ENCODE measurements at places on chromosomes 1 and 21. TPM values are rescaled to one million over a fixed set of nuclear protein-coding genes. Genes with fewer than 3 reads are reported as not detected.

DNA sequence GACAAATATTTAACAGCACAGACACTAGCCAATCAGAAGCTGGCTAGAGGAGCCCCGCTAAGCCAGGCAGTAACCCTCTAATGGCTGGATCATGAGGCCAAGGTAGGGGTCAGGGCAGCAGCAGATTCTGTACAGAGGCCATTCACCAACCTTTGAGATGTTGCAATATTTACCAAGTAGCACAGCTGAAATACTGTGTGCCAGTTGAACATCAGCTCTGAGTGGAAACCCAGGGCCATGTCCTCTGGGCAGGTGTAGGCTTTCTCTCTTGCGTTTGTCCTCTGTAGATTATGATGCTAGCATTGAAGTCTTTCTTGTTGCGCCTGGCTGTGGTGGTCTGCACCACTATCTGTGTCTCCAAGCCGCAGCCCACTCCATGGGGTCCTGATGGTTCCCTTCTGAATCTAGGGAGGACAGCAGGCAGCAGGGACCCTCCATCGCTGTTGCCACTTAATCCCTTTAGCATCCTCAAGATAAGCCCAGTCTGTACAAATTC is 2.5 kb upstream of the COG2 start:
- DNase-seq: no peak

Gene C1QA
- total RNA-seq: not detected

- DNase-seq: no peak
Measured at GRCh38 chr1:227003165-227003564, 63.1 kb downstream of the COQ8A start.

DNA sequence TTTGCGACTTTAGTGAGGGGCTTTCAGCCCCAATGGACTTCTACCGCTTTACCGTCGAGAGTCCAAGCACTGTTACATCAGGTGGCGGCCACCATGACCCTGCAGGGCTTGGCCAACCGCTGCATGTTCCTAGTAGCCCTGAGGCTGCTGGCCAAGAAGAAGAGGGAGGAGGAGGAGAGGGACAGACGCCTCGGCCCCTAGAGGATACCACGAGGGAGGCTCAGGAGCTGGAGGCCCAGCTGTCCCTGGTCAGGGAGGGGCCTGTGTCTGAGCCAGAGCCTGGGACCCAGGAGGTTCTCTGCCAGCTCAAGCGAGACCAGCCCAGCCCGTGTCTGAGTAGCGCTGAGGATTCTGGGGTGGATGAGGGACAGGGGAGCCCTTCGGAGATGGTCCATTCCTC is 8.6 kb upstream of the SLC25A34 start:
- no peak for DNase-seq

GRCh38 chr1:9996624-9997582 is at the start of gene RBP7:
Gene RBP7, plus strand, starts transcription at chr1:9997228. Its CDS starts 31 bp downstream, at chr1:9997259.
- DNase-seq: no peak

Gene CYP2J2
- total RNA-seq: not detected

All from osteocyte (in vitro differentiated cells).